ENCODE measurements at places on chromosomes 2 and 18. TPM values are rescaled to one million over a fixed set of nuclear protein-coding genes. Genes with fewer than 3 reads are reported as not detected.

GRCh38 chr18:10928011-10928771, 221.2 kb downstream of the PIEZO2 start:
- DNase-seq, result no peak

DNA sequence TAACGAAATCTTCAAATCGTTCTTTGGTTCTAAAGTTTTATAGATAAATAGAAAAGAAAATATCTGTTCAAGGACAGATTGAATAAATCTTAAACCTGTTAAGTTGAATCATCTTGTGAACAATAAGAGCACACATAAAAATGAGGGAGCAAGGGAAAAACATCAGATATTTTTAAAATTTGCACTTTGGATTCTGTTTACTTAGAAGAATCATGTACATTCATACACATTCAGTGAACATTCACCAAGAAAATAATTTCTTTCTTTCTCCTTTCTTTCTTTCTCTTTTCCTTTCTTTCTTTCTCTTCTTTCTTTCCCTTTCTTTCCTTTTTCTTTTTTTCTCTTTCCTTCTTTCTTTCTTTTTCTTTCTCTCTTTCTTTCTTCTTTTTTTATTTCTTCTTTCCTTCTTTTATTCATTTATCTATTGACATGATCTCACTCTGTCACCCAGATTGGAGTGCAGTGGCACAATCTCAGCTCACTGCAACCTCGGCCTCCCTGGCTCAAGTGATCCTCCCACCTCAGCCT, 164.9 kb downstream of the PDE1A start:
- DNase-seq, result no peak

DNA sequence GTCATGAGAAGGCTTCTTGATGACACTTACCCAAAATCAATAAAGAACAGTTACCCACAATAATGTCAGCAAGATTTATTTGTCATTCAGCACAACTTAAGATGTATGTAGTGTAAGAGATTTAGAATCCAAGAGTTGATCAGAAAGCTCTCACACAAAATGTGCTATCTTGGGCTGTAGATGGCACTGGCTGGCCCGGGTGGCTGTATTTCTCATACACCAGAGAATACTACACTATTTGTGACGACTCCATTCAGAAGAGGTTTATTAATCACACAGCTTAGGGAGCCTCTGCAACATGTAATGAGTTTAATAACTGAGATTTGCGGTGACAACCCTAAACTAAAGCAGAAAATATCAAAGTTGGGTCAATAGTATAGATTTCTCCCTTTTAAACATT, 530.4 kb upstream of the KLHL29 start:
- DNase-seq, result no peak

HOXD12 gene
- 0.27 TPM for total RNA-seq

- no peak for DNase-seq
These were observed 12.7 kb downstream of the PCARE start for GRCh38 chr2:29061616-29062015.

- DNase-seq, result peak; percentile 52
These were observed 15.9 kb upstream of the TMEM214 start for GRCh38 chr2:27016801-27017325.

- no peak for DNase-seq
These were observed 766.0 kb downstream of the RNF144A start for GRCh38 chr2:7683196-7683595.

SERPINB12 gene
- total RNA-seq, result not detected

GRCh38 chr2:110994250-110994961, 126.3 kb upstream of the BCL2L11 start:
- no peak for DNase-seq

ATP8B1 gene
- total RNA-seq, result 18.5 TPM

TFPI gene
- 89.7 TPM for total RNA-seq

IL1R2 gene
- total RNA-seq, result not detected

GRCh38 chr18:37641573-37641972, 76.0 kb upstream of the CELF4 start:
- no peak for DNase-seq

DNA sequence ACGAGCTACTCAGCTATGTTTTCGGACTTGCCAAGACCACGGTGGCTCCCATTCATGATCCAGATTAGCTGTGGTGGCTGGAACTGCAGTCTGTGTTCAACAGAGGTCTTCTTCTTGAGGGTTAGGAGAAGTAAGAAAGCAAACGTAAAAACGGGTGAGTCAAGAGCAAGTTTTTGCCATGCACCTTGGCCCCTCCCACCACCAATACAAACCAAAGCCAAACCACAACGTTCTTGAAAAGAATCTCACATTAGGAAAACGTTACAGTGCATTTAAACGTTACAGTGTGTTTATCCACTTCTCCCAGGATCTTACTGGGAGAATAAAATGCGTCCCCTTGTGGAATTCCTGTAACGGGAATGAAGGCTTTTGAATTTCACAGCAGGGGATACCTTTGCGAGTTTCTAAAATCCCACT, 725 bp downstream of the FBXO48 start:
- DNase-seq, result no peak

DNA sequence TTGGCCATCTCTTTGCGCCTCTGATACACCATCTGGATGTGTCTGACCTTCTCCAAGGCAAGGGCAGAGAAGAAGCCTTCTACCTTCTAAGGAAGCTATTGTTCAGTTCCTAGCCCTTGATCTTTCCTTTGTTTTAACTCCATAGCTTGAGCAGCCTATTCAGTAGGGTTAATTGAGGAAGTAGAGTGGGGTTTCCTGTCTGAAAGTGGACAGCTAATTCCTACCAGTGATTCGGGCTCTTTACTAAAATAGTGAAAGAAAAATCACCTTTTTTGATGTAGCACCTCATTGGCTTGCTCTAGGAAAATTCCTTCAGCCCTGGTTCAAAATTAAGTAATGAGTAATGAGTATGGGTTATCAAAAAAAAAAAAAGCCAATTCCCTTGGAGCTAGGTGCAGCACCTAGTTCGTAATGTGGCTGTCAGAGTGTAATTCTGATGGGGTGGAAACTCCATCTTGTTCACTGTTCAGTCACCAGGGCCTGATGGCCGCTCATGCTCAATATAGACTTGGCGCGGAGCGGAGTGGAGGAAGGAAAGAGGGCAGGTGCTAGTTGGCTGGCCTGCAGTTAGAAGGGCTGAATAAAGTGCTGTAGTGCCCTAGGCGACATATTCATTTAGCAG, 2.9 kb upstream of the MGAT5 start:
- no peak for DNase-seq

PSMA8 gene
- not detected for total RNA-seq

DNA sequence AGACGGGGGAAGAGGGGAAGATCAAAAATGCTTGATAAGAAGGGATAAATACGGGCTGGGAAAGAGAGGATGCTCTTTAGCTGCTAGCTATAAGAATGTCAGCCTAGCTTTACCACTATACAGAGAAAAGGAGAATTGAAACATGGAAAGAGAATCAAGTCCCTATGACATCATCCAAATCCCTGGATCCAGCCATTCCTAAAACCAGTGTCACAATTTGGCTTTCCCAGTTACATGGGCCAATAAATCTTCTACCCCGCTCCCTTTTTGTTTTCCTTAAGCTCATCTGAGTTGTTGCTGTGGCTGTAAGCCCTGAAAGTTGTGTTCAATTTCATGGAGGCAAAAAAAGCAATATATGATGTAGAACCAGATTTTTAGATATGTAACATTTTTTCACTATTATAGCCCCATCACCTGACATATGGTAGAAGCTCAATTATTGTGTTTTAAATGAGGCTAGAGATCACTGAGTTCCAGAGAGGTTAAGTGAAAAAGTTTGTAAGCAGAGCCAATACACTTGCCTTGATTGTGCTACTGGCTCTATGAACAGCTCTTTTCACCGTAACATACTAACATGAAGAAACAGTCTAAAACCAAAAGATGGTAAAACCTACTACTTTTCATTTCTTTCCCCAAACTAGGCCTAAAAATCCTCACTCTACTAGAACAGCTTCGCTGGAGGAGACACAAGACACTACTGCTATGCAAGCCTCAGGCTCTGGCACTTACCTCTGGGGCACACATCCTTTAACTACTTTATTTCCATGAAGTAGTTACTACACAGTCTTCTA, 4.3 kb downstream of the HNRNPLL start:
- DNase-seq, result no peak

DNA sequence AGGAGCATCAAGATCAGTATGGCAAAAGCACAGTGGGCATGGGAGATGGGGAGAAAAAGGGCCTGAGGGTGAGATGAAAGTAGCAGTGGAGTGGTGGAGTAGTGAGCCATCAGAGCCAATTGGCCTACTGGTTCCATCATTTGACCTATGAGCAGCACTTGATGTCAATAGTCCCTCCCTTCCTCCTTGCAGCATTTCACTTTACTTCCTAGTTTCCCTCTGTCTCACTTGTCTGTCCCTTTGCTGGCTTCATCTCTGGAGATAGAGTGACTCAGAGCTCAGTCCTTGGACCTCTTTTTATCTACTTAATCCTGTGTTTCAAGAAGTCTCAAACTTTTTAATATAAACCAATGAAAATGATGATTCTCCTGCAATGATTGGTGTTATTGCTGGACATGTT, 32.1 kb downstream of the FBXO48 start:
- no peak for DNase-seq

DNA sequence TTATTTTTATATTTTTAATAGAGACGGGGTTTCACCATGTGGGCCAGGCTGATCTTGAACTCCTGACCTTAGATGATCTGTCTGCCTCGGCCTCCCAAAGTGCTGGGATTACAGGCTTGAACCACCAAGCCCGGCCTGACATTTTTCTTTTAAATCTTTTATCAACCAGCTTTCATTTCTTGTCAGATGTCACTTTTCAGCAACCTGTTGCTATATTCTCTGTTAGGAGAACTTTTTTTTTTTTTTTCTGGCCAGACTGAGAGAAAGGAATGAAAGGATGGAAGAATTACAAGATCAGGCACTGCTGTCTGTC, 146.3 kb downstream of the TGIF1 start:
- DNase-seq, result no peak

GCKR gene
- total RNA-seq, result not detected

DNA sequence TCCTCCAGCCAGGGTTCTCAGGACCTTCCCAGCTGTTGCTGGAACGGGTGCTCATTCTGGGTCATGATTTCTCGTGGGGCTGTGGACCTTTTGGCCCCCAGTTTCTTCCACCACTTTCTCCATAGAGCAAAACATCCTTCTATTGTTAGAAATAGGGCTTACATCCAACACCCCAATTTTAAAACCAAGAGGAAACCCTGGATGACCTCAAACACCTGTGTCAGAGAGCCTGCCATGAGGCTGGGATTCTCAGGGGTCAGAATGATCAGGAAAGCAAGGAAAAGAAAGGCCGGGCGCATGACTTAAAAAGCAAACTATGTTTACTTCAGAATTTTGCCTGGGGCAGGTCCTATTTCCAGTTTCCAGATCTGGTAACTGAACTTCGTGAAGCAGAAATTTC, 307.9 kb upstream of the MEIS1 start:
- DNase-seq, result no peak

IKZF2 gene
- 44.9 TPM for total RNA-seq

DNA sequence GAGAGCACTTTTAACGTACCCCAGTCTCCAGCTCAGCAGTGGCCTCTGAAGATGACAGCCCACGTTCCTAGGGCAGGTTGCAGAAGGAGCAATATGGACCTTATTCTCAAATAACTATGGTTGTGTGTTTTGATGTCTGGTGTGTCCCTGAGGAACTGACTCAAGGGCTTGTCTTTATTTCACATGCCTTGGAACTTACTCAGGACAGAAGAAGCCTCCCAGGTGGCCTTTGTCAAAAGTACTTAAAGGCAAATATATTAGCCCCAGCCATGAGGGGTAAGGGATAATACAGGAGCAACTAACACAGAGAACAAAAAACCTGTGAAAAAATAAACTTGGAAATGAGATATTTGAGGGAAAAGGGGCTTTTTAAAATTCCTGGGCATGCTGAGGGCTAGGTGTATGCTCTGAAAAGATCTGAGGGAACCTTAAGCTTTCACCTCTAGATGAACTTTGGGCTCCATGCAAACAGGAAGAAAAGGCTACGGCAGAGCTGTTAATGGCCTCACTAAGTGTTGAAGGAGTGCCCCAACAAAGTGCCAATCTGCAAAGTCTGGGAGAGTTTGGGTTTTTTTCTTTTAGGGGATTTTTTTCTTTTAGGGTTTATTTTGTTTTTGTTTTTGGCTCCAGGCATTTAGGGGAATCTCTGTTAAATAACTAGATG, 40.3 kb downstream of the SRBD1 start:
- DNase-seq, result no peak

DNA sequence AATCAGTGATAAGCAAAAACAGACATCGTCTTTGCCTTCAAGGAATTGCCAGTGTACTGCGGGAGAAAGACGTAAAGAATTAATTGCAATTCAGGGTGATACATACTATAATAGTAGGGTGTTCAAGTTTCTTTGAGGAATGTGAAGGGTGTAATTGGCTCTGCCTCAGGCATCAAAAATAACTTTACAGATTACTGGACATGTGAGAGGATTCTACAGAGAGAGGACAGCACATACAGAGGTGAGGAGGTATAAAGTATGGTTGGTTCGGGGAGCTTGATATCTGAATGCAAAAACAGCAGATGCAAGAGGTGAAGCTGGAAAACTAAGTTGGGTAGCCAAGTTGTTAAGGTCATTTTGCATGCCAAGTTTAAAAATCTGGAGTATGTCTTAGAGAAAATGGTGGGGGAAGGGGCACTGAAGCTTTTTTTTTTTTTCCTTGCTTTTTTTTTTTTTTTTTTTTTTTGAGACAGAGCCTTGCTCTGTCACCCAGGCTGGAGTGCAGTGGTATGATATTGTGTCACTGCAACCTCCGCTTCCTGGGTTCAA, 227.5 kb upstream of the FOSL2 start:
- DNase-seq, result no peak

RBMS1 gene
- 128 TPM for total RNA-seq

- DNase-seq, result no peak
These were observed 12.0 kb upstream of the SATB2 start for GRCh38 chr2:199469514-199470360.

SLC4A5 gene
- 9.3 TPM for total RNA-seq

LRATD1 gene
- 2.6 TPM for total RNA-seq

CLEC4F gene
- total RNA-seq, result not detected

DNA sequence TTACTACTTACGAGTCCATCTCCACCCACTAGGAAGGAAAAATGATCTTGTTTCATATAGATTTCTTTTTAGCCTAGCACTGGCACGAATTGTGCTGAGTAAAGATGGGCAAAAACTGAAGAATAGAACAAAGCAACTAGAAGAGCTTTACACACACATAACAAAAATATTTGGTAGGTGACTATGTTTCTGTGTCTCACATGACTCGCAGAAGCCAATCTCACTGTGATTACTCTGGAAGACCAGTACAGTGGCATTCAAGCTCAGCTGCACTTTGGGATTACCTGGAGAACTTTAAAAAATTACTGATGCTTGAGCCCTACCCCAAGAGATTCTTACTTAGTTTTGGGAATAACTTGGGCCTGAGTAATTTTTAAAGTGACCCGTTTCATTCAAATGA, 378.7 kb downstream of the METTL4 start:
- DNase-seq, result no peak

- no peak for DNase-seq
These were observed 34.2 kb downstream of the TRAPPC12 start for GRCh38 chr2:3413697-3414096.

- DNase-seq, result no peak
These were observed 95.7 kb downstream of the MAIP1 start for GRCh38 chr2:200050921-200051610.

GRCh38 chr2:20225294-20226151, 593 bp upstream of the SDC1 start:
- peak; percentile 82 for DNase-seq

LIPG gene
- 25.7 TPM for total RNA-seq

- no peak for DNase-seq
These were observed 158.6 kb upstream of the RBMS1 start for GRCh38 chr2:160652236-160652635.
